H4 (cell line): ENCODE measurements at places on chromosomes 2 and 18.

DNA sequence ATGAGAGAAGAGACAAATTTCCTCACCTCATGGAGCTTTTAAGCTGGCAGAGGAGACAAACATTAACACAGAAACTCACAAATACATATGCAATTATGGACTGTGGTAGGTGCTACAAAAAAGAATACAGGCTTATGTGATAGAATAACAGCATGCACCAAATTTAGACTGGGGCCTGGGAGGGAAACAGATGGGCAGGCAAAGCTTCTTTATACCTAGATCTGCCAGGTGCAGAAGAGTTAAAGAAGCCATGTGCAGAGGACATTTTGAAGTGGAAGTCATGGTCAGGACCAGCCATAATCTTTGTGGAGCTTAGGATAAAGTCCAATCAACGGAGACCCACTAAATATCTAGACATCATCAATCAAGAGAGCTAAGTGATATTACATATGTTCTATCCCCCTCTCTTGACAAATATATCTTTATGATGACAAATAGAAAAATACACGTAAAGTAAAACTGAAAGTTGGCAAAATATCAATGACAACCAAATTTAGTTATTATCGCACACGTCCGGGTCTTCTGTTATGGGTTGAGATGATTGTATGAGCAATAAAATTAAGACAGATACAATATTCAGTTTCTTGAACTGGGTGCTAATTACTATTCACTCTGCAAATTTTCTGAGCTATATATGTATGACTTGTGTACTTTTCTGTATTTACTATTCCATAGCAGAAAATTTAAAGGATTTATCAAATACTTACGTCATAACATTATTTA is 44.1 kb downstream of the CD28 start:
- no peak for DNase-seq

DNA sequence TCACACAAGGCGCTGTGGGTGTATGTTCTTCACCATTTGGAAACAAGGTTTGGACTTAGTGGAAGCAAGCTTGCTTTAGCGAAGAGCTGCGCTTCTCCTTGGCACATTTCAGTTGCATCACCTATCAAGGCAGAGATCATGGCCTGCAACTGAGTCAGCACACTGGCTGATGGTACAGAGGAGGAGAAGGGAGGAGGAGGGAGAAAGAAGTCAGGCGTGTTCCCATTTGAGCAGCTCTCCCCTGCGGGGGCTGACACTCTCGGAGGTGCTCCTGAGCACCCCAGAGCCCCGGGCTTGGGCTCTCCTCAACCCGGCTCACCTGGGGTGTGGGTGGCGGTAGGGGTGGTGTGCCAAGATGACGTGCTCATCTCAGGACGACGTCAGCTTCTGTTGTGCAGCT is 6.0 kb upstream of the SERPINB5 start:
- DNase-seq = no peak

DNA sequence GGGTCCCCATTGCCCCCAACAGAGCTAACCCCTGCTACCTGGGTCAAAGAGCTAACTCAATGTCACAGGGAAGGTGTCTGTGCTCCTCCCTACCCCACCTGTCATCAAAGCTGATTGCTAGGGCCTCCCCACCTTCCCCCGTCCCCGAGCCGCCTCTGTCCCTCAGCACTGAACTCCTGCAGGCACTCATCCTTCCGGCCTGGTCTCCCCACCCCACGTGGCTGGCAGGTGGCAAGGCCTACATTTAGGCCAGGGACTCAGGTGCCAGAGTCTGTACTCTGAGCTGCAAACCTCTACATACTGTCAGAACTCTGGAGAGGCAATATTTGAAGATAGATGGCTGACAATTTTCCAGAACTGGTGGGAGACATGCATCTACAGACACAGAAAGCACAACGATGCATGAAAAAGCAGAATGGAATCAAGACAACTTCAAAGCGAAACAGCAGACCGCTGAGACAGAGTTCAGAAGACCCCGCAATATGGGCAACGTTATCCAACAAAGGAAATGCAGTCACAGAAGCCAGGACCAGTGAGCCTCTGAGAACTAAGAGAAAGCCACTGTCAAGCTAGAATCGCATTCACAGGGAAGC is 195.8 kb downstream of the HDAC4 start:
- no peak for DNase-seq

- no peak for DNase-seq
Measured at GRCh38 chr18:9766076-9766481, 58.0 kb downstream of the RAB31 start.

DNA sequence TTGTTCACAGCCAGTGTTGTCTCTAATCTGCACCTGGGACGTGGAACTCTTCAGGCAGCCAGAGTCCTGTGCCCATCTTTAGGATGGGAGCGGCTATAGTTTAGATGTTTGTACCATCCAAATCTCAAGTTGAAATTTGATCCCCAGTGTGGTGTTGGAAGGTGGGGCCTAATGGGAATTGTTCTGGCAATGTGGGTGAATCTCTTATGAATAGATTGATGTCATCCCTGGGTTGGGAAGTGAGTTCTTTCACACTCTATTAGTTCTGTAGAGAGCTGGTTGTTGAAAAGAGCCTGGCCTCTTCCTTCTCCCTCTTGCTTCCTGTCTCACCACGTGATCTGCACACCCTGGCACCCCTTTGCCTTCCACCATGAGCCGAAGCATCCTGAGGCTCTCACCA is 300.9 kb downstream of the TXNL1 start:
- no peak for DNase-seq

DNA sequence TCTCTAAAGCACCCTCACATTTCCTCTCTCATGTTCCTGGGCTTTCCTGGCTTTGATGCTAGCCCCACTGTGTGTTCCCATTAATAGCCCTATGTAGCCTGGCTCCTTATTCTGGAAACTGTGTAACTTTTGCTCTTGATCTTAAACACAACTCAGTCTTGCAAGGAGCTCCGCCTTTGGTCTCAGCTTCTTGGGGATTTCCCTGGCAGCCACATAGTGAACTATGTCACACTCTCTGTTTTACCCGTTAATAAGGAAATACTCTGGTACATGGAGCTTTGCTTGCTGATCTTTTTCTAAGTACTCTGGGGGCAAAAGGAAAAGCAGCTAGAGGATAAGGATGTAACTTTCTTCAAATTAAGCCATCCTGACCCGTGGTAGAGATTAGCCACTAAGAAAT is 259.3 kb downstream of the NEDD4L start:
- no peak for DNase-seq

DNA sequence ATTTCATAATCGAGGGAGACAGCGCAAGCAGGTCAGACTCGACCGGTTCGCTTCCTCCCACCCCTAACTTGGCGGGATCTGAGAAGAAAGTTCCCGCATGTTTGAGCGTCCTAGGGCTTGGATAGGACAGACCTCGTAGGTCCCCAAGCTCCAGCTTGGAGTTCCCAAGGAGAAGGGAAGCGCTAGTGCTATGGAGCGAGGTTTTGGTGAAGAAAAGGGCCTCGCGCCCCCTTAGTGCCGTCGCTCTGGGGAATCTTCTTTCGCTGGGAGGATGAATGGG is 11.6 kb upstream of the SKOR2 start:
- no peak for DNase-seq

DNA sequence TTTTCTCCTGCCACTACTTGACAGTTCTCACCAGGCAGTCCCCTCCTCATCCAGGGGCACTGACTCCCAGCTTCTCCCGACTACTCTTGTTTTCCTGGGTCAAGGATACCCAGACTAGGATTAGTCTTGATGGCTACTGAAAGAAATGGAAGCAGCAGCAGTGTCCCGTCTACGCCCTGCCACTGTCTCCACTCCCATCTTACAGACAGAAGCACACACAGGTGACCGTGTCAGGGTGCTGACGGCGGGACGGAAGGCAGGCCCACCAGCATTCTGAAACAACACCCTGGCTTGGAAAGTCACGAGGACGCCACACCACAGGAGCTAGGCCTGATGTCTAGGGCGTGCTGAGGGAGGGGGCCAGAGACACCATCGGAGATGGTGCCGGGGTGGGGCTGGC is 82.9 kb downstream of the KCTD1 start:
- DNase-seq = no peak

DNA sequence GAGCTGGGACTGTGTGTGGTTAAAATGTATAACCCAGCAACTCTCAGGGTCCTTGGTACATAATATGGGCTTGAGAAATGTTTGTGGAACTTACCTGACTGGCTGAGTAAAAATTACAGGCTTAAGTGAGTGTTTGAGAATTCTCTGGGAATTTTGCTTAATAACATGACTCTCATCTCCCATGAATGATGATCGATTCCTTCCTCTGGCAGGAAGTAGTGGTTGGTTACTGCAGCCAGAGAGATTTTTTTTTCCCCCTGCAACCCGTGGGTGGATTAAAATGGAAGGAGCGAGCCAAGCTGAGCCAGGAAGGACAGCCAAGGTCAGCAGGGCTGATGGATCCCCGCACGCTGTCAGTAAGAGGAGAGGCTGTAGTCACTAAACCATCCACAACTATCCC is 40.6 kb upstream of the RFX8 start:
- DNase-seq = no peak

- no peak for DNase-seq
Measured at GRCh38 chr2:161651547-161651946, 27.3 kb downstream of the SLC4A10 start.

GRCh38 chr18:10145546-10145945 is 231.7 kb downstream of the VAPA start:
- DNase-seq = no peak

DNA sequence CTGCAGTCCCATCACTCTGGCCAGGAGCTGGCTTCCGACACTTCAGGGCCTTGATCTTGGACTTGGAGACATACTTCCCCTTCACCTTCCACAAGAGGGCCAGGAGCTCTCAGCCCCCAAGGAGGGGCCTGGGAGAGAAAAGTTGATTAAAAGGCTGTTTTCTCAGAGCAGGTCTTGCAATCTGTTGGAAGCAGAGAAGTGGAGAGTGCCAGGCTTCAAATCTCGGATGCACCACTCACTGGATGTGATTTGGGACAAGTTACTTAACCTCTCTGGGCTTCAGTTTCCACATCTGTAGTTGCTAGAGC is 255.3 kb downstream of the CYP26B1 start:
- no peak for DNase-seq

DNA sequence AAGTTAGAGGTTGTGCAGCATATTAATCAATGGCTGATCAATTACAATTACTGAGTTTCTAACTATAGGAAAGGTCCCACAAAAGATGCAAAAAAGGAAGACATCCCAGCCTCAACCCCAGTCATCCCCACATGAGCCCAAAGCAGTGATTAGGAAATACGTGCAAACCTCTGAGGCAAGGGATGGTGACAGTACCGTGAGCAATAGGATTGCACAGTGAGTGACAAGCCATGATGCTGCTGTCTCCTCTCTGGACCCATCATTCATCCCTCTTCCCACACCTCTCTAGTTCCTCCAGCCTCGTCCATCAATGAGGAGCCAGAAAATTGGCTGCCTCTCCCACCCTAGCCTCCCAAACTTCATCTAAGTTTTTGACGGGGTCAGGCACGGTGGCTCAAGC is 4.0 kb upstream of the SLC11A1 start:
- DNase-seq = no peak

- DNase-seq = no peak
Measured at GRCh38 chr2:141317986-141318385, 812.8 kb downstream of the LRP1B start.

DNA sequence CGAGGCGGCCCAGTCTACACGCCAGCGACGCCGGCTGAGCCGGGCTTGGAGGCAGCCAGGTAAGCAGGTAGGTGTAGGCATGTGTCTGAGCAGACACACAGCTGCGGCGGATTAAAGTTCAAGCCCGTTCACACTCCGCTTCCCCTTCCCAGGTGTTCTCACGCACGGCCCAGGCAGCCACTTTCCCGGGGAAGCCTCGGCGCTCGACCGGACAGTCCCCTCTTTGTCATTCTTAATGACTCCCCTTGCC is 367 bp downstream of the TGFA start:
- peak; percentile 22 for DNase-seq

DNA sequence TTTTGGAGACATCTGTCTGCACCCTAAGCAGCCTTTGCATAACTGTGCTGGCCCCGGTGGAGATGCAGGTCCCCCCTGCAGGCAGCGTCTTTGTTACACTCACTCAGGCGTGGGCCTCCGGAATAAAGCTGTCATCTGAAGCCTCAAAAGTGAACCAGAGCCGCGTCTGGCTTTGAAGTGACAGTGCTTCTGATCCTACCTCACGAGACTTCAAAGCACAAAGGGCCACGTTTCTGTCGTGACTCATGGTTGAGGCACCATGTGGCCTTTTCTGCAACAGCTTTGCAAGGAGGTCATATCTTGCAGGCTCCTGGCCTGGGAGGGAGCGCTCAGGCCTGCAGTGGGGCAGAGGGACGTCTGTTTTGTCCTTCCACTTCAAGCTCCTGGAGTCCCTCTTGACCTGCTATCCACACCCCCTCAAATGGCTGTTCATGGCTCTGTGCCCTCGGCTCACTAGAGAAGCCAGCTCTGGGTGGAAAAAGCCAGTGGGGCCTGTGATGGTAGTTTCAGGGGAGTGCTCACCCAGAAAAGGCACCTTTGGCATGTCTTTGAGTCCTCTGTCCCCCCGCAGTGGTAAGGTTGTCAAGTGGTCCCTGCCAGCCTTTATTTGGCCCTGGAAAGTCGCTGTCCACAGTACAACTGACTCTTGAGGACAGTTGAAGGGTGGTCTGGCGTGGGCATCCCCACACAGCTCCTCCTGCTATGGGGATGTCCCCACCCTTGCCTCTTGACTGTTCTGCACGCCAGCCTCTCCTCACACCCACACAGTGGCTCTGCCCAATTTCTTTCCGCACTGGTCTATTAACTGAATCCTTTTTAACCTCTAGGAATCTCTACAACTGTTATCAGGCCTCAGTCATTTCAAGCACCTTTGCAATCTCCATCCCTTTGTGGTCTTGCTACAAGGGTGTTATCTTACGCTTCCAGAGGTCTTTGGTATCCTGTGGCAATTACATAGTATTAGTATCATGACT is 19.3 kb downstream of the GPR55 start:
- DNase-seq = no peak

- DNase-seq = no peak
Measured at GRCh38 chr2:127599211-127599610, 46.7 kb upstream of the GPR17 start.

DNA sequence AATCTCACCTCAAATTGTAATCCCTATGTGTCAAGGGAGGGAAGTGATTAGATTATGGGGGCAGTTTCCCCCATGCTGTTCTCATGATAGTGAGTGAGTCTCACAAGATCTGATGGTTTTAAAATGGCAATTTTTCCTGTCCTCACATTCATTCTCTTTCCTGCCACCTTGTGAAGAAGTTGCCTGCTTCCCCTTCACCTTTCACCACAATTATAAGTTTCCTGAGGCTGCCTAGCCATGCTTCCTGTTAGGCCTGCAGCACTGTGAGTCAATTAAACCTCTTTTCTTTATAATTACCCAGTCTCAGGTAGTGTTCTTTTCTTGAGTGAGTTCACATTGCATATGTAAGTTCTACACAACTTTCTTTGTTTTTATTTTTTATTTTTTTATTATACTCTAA is 271.5 kb downstream of the EXOC6B start:
- no peak for DNase-seq
